ENCODE measurements at places on chromosomes 7 and 10.

DNA sequence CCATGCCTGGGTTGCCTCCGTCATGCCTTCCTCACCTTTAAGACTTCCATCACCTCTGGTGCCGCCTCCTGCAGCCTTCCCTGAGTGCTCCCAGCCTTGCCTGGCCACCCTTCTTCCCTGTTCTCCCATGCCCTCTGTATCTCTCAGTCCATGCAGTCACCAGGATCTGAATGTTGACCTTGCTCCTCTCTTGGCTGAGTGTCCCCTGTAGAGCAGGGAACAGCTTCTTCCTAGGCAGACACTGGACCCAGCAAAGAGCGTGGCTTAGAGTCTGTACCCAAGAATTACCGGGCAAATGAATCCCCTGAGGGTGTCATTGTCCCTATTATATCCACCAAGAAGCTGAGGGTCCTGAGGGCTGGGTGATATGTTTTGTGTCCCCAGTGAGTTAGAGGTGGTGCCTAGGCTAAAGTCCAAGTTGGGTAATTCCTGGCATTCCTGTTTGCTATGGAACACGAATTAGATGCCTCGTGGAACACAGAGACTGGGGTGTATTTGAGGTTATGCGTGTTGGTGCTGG, 505.6 kb downstream of the RPS24 start:
- DNase-seq = no peak

DNA sequence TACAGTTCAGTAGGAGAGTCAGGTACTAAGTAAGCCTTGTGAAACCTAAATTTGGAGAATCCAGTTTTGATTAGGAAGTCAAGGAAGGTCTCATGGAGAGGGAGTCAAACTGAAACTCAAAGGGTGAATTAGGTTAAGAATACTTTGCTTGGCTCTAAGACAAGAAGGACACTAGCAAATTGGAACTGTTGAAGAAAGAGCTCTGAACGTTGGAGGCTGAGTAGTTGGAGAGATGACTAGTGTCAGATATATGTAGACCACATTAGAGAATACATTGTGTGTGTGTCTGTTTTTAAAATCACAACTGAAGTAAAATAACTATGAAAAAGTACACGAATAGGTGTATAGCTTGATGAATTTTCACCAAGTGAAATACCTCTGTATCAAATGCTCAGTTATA, 6.3 kb downstream of the VPS26A start:
- DNase-seq = no peak

DNA sequence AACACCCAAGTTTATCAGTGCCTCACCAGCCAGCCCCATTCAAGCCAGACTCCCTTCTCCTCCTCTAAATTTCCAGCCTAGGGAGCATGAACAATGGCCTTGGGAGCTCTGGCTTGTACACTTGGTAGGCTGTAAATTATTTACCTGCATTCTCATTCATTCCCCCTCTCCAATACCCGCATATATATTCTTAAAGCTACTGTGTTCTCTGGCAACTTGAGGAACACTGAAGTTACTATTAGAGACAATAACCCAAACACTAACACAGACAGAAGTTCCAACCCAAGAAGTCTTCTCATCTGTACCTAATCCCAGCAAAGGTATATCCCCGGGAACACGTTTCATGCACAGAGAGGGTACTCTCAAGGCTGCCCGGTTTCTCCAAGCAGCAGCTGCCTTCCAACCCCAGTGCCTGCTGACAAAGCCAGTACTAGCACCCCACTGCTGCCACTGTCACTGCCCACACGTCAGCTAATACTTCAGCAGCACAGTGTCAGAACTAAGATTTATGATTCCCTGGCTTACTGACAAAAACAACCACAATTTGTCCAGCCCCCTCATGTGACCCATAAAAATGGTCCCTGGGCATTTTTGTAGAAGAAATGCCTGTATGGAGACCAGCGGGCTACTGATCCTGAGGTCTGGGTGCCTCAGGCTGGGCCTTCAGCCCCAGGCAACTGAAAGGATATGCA, 3.1 kb downstream of the WDR91 start:
- DNase-seq = no peak

DNA sequence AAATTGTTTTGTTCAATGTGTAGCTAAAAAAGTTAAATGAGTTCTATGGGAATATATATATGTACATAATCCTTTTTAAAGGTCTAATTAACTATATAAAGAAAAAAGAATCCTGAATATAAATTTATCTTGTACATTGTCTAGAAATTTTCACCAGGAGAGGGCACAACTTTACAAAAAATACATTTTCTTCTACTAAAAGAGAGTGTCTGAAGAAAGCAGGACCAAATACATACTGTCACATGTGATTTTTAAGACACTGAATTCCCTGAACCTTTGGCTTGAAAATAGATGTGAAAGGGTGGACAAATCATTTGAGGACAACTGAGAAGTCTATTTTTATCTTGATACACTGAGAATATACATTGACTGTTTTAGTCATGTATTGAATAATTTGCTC, 204.3 kb downstream of the DGKB start:
- DNase-seq = peak; percentile 41

- DNase-seq = no peak
Observed at GRCh38 chr7:101436221-101436735, 73.6 kb downstream of the COL26A1 start.

All from H4 (cell line).